Pulmonary artery endothelial cell (primary cell): ENCODE measurements at places on chromosomes 13 and 19.

DNA sequence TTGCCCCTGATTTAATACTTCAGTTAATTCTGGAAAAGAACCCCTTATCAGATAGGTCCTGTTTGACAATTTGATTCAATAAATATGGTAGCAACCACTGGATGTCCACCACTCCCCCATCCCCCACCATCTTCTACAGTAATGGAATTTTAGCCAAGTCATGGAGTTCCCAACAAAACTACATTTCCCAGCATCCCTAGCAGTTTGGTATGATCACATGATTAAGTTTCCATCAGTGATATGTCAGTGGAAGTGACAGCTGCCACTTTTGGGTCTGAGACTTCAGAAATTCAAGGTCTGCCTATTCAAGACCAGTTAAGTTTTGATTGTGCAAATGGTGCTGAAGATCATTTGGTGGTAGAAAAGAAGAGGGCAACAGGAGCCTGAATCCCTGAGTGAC lies 85.5 kb downstream of the CACNA1A start:
- DNase-seq: no peak

- DNase-seq: no peak
Measured at GRCh38 chr13:91620670-91621141, 222.3 kb downstream of the GPC5 start.

DNA sequence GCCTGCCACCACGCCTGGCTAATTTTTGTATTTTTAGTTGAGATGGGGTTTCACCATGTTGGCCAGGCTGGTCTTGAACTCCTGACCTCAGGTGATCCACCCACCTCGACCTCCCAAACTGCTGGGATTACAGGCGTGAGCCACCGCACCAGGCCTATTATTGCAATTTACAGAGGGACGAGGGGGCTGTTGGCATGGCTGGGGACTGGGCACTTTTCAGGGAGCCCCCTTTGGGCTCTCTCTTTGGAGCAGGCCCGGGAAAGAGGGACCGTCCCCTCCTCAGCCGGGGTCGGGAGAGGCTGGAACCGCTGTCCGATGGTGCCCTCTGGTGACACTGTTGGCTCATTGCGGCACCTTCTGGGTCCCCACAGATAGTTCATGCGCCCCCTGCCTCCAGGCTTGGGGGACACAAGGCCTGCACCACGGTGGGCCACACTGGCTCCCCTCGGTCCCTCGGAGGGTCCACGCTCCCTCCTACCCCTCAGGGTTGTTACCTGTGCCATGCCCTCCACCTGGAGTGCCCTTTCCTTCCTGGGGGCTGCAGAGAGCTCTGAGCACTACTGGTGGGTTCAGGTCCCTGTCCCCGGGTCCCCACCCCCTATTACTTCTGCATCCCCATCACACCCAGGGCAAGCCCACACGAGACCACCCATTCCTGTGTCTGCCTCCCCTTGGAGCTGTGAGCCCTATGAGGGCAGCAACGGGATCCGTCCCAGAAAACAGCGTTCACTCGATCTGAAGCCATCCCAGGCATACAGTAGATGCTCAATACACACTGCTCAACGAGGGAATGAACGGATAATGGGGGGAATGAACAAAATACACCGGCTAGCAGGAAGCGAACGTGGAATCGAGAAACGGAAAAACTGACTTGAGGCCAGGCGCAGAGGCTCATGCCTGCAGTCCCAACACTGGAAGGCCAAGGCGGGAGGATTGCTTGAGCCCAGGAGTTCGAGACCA lies 12.5 kb downstream of the FEM1A start:
- no peak for DNase-seq

DNA sequence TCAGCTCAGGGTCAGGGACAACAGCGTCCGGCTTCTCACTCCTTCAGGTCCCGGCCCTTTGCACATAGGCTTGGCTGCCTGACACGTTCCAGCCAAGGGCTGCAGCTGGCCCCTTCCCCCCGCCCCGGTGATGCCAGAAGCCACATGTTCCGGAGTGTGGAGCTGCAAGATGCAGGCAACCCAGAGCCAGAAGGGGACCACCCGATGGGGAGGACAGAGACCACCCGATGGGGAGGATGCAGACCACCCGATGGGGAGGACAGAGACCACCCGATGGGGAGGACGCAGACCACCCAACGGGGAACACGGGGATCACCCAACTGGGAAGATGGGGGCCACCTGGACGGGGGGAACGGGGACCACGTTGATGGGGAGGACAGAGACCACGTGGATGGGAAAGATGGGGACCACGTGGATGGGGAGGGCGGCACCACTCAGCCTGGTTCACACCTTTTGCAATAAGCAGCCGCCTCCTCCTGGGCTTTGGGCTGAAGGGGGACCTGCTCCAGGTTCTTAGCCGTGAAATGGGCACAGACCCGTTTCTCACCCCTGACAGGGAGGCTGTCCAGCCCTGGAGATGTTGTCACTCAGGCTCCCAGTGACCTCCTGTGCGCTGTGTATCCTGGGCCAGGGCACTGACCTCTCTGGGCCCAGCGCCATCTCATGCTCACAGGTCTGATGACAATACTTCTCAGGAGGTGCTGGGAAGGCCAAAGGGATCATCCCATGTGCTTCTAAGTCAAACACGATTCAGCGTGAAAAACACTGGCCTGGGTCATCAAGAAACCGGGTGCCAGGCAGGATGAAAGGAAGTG lies 34.5 kb downstream of the C13orf46 start:
- no peak for DNase-seq

- DNase-seq: no peak
Measured at GRCh38 chr13:106918557-106918860, 350.6 kb upstream of the ARGLU1 start.

- no peak for DNase-seq
Measured at GRCh38 chr19:13872339-13872694, 4.6 kb upstream of the NANOS3 start.

DNA sequence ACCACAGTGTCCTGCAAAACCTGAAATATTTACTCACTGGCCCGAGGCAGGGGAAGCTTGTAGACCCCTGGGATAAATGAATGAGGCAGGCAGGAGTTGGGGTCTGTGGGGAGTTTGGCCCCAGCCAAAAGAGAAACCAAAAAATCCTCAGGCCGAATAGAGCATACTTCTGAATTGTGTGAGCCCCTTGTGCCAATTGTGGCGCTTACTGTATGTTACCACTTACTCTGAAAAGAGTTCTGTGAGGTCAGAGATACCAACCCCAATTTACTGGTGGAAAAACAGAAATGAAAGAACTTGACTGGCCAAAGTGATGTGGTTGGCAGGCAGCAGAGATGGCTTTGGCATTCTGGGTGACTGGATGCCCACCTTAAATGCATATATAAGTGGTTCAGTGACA lies 6.9 kb downstream of the CARM1 start:
- no peak for DNase-seq

DNA sequence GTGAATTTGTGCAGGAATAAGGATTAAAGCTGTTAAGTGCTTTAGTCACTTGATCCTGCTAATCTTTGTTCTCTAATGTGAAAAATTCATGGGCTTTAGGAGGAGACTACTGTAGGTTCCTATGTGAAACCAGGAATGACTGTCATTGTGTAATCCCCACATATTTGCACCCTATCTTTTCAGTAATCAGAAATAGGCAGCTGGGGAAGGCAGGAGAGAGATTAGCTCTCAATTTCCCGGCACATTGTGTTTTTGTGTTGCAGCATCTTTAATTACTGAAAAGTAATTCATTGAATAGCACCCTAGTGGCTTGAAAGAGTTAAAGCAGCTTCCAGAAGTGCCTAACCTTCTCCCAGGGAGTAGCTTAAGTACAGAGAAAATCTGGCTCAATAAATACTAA lies 282.9 kb downstream of the OLFM4 start:
- DNase-seq: no peak

- DNase-seq: no peak
Measured at GRCh38 chr13:78649997-78650716, 8.8 kb downstream of the OBI1 start.

GRCh38 chr13:35354285-35354684 lies 122.2 kb downstream of the MAB21L1 start:
- DNase-seq: no peak

- no peak for DNase-seq
Measured at GRCh38 chr13:25846222-25846984, 205.4 kb downstream of the SHISA2 start.

DNA sequence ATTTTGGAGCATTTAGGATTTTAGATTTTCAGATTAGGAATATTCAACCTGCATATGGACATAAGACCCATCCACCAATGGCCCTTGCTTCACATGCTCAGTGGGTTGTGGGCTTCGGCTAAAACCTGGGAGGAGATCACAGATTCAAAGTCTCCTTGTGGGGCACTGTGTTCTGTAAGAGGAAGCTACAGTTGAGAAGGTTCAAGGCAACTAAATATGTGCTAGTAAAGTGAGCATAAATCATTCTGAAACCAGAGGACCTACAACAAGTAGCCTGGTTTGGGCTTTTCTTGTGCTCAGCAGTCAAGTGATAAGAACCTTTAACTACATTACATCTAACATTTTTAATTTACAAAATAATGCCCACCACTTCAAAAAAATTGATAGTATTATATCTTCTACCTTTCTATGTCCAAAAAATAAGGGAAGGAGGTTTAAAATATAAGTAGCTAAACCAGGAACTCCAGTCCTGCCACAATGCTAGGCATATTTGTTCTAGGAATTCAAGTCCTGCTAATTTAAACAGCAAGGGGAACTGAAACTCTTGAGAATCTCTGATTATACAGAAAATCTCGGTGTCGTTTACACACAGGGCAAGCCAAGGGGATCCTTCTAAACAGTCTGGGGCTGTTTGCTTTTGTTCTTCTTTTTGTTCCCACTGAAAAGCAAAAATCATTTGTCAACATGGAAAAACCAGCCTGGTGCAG lies 36.6 kb downstream of the FOXO1 start:
- no peak for DNase-seq

GRCh38 chr13:71867131-71867814 lies at the start of gene DACH1:
Gene DACH1, minus strand, starts transcription at chr13:71867204.
- DNase-seq: peak; percentile 22

GRCh38 chr19:43782689-43783231 lies 2.0 kb upstream of the KCNN4 start:
- DNase-seq: no peak

GRCh38 chr13:40798380-40798779 lies 9.0 kb downstream of the SLC25A15 start:
- DNase-seq: no peak

DNA sequence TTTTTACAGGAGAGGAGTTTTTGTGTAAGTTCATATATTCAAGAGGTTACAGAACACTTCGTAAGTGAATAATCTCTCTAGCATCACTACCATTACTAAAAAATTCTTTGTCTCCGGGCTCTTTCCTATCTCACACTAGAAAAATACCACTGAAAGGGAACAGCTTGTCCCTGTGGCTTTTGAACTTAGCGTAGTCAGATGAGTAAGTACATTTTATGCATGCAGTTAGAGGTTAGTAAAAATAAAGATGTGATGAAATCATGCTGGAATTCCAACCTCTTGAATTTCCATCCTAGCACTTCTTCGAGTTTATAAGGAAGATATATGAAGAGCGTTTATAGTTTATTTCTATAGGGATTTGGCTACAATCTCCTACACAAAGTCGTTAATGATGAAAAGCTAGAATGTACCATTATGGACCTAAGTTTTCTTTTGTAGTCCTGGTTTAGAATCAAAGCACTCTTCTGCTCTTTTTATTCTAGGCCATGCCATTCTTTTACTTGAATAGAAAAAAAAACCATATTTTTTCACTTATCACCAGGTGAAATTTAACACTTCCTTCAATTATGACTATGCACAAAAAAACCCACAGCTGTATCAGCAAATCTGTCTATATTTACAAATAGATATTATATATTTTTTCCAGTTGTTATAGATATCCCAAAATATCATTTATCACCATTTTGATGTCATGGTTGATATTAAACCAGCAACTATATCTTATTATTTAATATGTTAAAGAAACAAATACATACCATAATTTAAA lies 139.9 kb upstream of the PCDH9 start:
- DNase-seq: no peak

GRCh38 chr13:105774739-105775460 lies 760.6 kb downstream of the EFNB2 start:
- no peak for DNase-seq

GRCh38 chr13:109165417-109165904 lies 536.0 kb downstream of the MYO16 start:
- DNase-seq: no peak

- no peak for DNase-seq
Measured at GRCh38 chr19:41149831-41150230, 35.6 kb downstream of the CYP2F1 start.

DNA sequence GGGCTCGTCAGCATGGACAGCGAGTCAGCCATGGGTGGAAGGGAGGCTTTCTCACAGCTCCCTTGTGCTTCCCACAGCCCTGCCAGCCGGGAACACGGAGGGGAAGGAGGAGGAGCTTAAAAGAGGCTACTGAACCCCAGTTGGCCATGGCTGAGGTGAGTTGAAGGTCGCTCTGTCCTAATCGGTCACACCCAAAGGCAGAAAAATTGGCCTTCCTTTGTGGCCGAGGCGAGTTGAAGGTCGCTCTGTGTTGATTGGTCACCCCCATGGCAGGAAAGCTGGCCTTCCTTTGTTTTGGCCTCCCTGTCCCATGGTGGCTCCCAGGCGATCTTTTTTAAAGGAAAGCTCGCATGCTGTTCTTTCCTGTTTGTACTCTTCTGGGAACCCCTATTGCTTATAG lies 5.1 kb downstream of the ZNF473 start:
- DNase-seq: no peak

DNA sequence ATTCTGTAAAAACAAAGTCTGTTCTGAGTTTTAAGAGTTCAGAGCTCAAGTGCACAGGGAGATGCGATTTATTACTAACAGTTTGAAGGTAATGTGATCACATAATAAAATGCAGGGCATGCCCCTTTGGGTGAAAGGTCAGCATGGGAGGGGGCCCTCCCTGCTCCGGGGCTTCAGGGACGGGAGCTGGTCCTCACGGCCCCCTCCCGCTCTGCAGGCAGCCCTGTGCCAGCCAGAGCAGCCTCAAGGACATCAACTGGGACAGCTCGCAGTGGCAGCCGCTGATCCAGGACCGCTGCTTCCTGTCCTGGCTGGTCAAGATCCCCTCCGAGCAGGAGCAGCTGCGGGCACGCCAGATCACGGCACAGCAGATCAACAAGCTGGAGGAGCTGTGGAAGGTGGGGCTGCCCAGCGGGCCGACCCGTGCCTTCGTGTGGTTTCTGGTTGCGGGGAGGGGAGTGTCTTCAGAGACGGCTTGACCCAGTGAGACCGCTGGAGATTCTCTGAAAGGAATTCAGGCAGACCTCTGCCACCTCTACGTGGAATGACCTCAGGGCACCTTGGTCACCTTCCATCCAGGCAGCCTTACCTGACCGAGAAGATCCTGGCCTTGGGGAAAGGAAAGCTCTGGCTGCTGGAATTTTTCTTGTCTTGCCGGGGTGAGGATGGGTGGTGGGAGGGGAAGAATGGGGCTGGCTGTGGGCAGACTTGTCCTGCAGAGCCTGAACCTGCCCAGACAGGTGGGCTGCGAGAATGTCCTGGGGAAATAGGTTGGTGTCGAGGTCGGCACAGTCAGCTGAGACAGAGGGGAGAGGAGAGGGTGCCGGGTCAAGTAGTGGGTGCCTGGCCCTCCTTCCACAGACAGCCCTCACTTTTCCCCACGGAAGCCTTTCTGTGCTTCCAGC lies 19.0 kb downstream of the UPF1 start:
- no peak for DNase-seq

- no peak for DNase-seq
Measured at GRCh38 chr19:55985254-55985653, 1.3 kb upstream of the NLRP5 start.
